ENCODE measurements at places on chromosomes 1 and 21. TPM values are rescaled to one million over a fixed set of nuclear protein-coding genes. Genes with fewer than 3 reads are reported as not detected.

FCER1G gene
- total RNA-seq, result not detected

UQCRHL gene
- 0.58 TPM for total RNA-seq

INAVA gene
- total RNA-seq, result 102 TPM

SEMA4A gene
- 8.5 TPM for total RNA-seq

CRYAA gene
- total RNA-seq, result not detected

SYPL2 gene
- not detected for total RNA-seq

ITGB2 gene
- 14.2 TPM for total RNA-seq

SMG7 gene
- total RNA-seq, result 37.2 TPM

- no peak overlapping the region for H3K4me3 ChIP-seq
- no peaks in the 10 kb centered on the region for H3K4me1 ChIP-seq
- no peaks in the 10 kb centered on the region for H3K36me3 ChIP-seq
- H3K27me3 ChIP-seq, result no peaks in the 10 kb centered on the region
Measured at GRCh38 chr1:175689396-175689795, 54.0 kb downstream of the TNR start.

DNA sequence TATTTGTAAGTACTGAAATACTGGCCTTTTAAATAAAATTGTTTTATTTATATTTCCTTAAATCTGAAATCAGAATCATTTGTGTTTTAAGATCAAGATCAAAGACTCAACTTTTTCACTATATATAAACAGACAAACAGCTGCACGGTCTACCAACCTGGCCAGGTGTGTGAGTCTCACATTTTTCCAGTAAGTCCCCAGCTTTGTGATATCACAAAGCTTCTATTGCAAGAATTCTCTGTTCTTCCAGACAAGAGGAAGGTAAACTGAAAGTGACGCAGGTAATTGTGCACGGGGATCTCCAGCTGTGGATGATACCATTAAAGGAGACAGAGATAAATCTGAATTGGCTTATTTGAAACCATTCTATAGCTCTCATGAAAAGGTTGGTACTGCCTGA, 41.2 kb upstream of the CYP2J2 start:
- peaks cover 24% of the 10 kb centered on the region for H3K4me1 ChIP-seq
- H3K36me3 ChIP-seq, result no peaks in the 10 kb centered on the region
- no peak for DNase-seq
- H3K27ac ChIP-seq, result no peak overlapping the region
- no peak overlapping the region for H3K4me3 ChIP-seq

GRCh38 chr1:33460144-33460543, 12.3 kb upstream of the ZSCAN20 start:
- H3K27ac ChIP-seq, result peak overlapping the region; percentile 52
- no peak for DNase-seq
- no peaks in the 10 kb centered on the region for H3K27me3 ChIP-seq

DNA sequence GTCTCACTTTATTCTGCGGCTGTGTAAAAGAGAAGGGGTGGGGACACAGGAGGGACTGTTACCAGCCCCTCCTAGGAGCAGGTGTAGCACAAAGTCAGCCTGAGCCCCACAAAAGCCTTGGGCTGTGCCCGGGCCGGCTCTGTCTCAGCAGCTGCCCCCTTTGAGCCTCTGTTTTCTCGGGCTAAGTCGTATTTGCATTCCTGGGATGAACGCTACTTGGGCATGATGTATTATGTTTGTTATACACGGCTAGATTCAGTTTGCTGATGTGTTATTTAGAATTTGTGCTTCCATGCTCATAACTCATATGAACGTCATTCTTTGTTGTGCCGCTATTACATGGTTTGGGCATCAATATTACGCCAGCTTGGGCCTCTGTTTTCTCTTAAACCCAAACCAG, 47.8 kb downstream of the KCNN3 start:
- no peaks in the 10 kb centered on the region for H3K36me3 ChIP-seq
- H3K4me1 ChIP-seq, result no peaks in the 10 kb centered on the region
- H3K27me3 ChIP-seq, result no peaks in the 10 kb centered on the region
- no peak overlapping the region for H3K27ac ChIP-seq
- H3K4me3 ChIP-seq, result no peak overlapping the region

- peaks cover 79% of the 10 kb centered on the region for H3K4me1 ChIP-seq
- peak overlapping the region; percentile 91 for H3K4me3 ChIP-seq
- DNase-seq, result no peak
- H3K27me3 ChIP-seq, result no peaks in the 10 kb centered on the region
- no peak overlapping the region for H3K27ac ChIP-seq
- H3K36me3 ChIP-seq, result peaks cover 21% of the 10 kb centered on the region
Measured at GRCh38 chr1:19483261-19483660, 2.1 kb downstream of the CAPZB start.

GRCh38 chr1:59025898-59026426, 242.1 kb upstream of the JUN start:
- H3K27ac ChIP-seq, result no peak overlapping the region
- no peaks in the 10 kb centered on the region for H3K4me1 ChIP-seq
- no peaks in the 10 kb centered on the region for H3K27me3 ChIP-seq

- no peaks in the 10 kb centered on the region for H3K4me1 ChIP-seq
- H3K27ac ChIP-seq, result no peak overlapping the region
- no peaks in the 10 kb centered on the region for H3K36me3 ChIP-seq
- H3K27me3 ChIP-seq, result no peaks in the 10 kb centered on the region
Measured at GRCh38 chr1:24327891-24328290, 8.7 kb downstream of the GRHL3 start.

GRCh38 chr1:33288976-33289857, 31.7 kb downstream of the A3GALT2 start:
- H3K27ac ChIP-seq, result no peak overlapping the region
- H3K4me3 ChIP-seq, result no peak overlapping the region
- H3K4me1 ChIP-seq, result no peaks in the 10 kb centered on the region
- no peak for DNase-seq
- H3K27me3 ChIP-seq, result no peaks in the 10 kb centered on the region

DNA sequence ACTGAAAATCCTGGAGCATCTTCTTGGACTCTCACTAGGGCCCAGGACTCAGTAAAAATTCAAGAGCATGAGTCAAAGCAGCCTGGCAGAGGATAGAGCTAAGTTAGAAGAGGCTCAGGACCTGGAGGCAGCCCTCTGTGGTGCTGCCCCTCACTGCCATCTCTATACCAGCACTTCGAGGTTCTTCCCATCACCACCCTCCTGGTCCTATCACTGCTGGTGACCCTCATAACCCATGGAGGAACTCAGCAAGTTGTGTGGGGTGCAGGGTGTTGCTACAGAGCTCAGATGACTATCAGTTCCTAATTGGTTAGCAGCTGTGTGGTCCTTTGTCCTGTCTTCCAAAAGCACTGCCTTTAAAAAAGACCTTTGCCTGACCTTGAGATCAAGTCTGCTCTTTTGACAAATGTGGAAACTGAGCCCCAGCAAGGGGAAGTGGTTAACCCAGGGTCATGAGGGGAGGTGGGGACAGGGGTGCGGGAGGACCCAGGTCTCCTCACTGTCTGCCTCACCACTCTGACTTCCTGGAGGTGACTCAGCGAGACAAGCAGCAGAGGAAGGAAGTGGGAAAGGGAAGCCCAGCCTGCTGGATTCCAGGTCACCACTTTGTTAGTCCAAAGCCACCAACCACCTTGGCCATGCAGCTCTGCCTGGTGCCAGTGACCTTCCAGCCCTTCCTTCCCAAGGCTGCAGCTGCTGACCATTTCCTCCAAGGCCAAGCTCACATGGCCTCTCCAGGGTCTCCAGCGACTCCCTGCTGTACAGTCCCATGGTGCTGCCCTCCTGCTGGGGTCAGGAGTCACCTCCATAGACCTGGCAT, 199.4 kb upstream of the EDN2 start:
- H3K4me1 ChIP-seq, result peaks cover 4% of the 10 kb centered on the region
- H3K27ac ChIP-seq, result no peak overlapping the region
- H3K36me3 ChIP-seq, result no peaks in the 10 kb centered on the region
- H3K27me3 ChIP-seq, result no peaks in the 10 kb centered on the region
- no peak for DNase-seq

- no peak for DNase-seq
- no peaks in the 10 kb centered on the region for H3K36me3 ChIP-seq
- H3K4me1 ChIP-seq, result no peaks in the 10 kb centered on the region
- no peak overlapping the region for H3K27ac ChIP-seq
- no peak overlapping the region for H3K4me3 ChIP-seq
Measured at GRCh38 chr1:194367121-194367520, 1180.7 kb upstream of the B3GALT2 start.

DNA sequence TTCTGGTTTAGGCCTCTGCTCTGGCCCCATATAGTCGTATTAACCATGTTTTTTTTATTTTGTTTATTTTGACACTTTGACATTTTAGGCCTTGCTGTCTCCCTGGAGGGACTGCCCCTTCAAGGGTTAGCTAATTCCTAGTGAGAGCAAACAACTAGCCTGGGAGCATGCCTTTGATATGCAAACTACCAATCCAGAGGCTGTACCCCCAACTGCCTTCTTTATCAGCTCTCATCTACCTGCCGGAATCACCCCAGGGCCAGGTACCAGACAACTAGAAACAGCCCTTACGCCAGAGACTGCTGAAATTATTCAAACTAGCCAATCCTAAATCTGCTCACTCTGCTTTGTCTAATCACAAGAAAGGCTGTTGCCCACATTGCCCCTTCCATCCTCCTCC, 13.0 kb upstream of the ST6GALNAC5 start:
- H3K4me1 ChIP-seq, result no peaks in the 10 kb centered on the region
- no peaks in the 10 kb centered on the region for H3K27me3 ChIP-seq
- no peaks in the 10 kb centered on the region for H3K36me3 ChIP-seq
- no peak overlapping the region for H3K27ac ChIP-seq

- no peaks in the 10 kb centered on the region for H3K36me3 ChIP-seq
- no peak overlapping the region for H3K4me3 ChIP-seq
- H3K4me1 ChIP-seq, result peaks cover 4% of the 10 kb centered on the region
- no peak for DNase-seq
- H3K27ac ChIP-seq, result no peak overlapping the region
Measured at GRCh38 chr1:153509036-153509435, 26.8 kb downstream of the S100A6 start.

DNA sequence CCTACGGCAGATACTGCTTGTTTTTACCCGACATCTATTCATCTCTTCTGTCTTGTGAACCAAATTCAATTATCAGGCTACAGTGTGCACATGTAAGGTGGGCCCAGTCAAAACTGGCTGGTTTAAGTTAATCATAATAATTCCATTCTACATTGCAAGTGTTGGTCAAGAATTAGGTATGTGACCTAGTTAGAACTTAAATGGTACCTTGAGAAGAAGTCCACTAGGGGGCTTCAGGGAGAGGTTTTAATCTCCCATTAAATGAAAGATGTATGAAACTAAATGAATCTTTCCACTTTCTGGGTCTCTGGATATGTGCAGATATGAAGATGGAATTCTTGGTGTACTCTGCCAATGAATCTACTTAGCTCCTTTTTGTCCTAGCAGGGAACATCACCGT, 187.1 kb downstream of the CDC42BPA start:
- no peak overlapping the region for H3K4me3 ChIP-seq
- DNase-seq, result no peak
- H3K36me3 ChIP-seq, result peaks cover 3% of the 10 kb centered on the region
- no peaks in the 10 kb centered on the region for H3K27me3 ChIP-seq
- no peaks in the 10 kb centered on the region for H3K4me1 ChIP-seq

DNA sequence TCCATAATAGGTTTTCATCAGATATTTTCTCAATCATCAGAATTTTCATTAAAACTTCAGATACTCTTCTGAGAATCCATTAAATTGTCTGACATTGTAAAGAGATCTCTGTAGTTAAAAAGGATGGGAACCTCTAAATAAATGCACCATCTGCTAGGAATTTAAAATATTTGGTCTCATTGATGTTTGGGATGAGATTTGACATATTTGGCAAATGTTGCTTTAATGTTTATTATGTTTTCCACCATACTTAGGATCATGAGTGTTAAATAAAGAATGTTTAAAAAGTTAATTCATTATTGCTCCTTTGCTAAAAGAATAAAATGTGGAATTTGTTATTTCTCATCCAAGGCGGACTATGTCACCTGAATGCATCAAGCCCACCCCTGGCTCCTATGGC, 85.5 kb upstream of the VANGL1 start:
- no peaks in the 10 kb centered on the region for H3K27me3 ChIP-seq
- H3K36me3 ChIP-seq, result no peaks in the 10 kb centered on the region
- no peaks in the 10 kb centered on the region for H3K4me1 ChIP-seq
- DNase-seq, result no peak
- H3K27ac ChIP-seq, result no peak overlapping the region

- peaks cover 9% of the 10 kb centered on the region for H3K36me3 ChIP-seq
- H3K4me3 ChIP-seq, result peak overlapping the region; percentile 47
- DNase-seq, result peak; percentile 77
Measured at GRCh38 chr1:44786138-44786840, 1.7 kb downstream of the BEST4 start.

DNA sequence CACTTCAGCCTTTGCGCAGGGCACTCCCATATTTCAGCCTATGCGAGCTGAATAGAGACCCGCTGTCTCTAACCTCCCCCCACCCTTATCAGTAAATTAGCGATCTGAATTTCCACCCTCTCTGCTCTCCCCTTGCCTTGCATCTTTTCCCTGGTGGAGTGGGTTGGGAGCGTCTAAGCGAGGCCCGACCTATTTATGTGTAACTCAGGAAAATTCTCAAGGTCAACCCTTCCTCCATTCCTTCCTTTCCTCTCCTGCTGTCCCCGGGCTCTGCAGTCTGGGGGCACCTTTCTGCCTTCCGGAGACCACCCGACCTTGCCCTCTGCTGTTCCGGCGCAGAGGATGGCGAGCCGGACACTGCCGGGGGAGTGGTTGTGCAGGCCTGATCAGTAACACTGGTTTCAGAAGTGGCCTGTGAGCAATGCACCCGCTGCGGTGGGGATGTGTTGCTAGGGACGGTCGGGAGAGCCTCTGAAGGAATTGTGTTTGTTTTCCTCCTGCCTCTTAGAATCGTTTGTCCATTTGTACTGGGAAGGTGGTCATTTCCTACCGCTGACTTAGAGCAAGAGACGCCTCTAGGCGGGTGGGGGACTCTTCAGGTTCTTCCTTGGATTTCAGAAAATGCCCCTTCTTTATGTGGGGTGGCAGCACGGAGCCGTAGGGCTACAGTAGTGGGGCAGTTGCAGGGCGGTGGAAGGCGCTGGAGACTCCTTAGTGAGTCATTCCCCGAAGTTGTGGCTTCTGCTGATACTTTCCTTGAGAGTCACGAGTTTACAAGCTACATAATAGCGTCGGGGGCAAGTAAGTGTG, 513 bp downstream of the MGST3 start:
- no peaks in the 10 kb centered on the region for H3K27me3 ChIP-seq
- H3K4me3 ChIP-seq, result peak overlapping the region; percentile 76
- H3K27ac ChIP-seq, result peak overlapping the region; percentile 91
- peak; percentile 58 for DNase-seq
